ENCODE measurements at places on chromosomes 1 and 21.
A peak's percentile ranks its signal among the peaks of the same experiment; 100 is the strongest.

DNA sequence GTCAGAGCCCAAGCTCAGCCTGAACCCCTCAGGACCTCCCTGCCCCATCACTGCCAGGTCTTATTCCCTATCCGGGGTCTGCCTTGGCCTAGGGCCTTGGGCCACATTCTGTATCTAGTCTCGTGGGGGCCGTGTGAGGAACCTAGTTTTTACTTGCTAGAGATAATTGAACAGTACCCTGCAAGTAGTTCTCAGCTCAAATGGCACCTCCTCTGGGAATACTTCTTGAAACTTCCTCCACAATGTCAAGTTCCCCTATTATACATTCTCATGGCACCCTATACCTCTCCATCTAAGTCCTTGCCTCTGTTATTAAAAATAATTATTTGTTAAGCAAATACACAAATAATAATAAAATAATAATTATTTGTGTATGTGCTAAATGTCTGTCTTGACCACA is 32.9 kb upstream of the CSF1 start:
- DNase-seq = no peak

GRCh38 chr1:27448982-27449381 is 41.0 kb downstream of the WASF2 start:
- DNase-seq = no peak

DNA sequence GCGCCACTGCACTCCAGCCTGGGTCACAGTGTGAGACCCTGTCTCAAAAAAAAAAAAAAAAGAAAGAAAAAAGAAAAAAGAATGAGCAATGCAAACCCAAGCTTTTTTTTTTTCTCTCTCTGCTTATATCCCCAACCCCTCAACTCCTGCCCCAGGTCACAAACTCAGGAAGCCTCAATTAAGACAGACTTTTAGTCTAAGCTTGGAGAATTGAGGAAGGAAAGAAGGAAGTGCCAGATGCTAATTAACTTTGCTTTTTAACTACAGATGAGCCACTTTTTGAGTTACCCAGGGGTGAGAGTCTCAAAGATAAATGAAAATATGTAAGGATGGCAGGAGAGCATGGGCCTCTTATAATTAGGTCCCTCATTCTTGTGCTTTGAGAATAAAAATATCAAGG is 33.3 kb downstream of the PIK3CD start:
- DNase-seq = no peak

- DNase-seq = no peak
Observed at GRCh38 chr21:44886113-44887075, 12.9 kb upstream of the PTTG1IP start.

DNA sequence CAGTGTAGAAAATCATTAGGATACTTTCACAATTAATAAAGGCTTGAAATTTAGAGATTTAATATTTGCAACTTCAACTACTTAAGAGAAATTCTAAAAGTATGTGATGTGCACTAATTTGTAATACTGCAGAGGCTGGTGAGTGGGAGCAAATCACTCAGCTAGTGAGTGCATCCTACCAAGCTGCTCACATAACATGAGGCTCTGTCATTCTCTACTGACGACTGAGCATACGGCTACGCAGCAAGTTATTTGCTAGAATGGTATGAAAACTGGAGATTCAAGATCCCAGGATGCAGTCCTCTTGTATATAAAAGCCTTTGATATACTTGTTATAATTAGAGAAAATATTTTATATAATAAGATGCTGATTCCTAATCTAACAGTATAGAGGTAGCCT is 90.1 kb downstream of the ATP1B1 start:
- no peak for DNase-seq

- peak; percentile 90 for DNase-seq
Observed at GRCh38 chr1:159854693-159855192, 7.7 kb downstream of the VSIG8 start.

All from left lung (tissue), 14 donors.